ENCODE measurements at places on chromosomes 2 and 18.

DNA sequence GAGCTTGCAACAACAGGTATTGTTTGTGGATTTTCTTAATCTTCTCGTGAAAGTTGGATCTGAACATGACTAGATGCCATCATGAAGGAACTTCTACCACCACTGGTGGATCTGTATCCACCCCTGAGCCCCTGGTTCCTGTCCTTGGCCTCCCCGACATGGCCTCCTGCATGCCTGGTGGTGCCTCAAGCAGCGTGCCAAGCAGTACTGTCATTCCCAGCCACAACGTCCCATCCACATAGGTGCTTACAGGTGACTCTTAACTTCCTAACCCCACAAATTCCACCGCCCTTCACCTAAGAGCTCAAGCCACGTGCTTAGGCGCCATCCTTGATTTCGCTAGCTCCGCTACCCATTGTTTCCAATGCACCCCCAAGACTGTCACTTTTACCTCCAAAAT, 23.1 kb downstream of the TPO start:
- H3K36me3 ChIP-seq, result no peaks in the 10 kb centered on the region
- H3K27ac ChIP-seq, result no peak overlapping the region
- no peak for DNase-seq
- H3K27me3 ChIP-seq, result no peaks in the 10 kb centered on the region
- no peaks in the 10 kb centered on the region for H3K4me1 ChIP-seq

GRCh38 chr2:160575368-160575767, 81.8 kb upstream of the RBMS1 start:
- no peak overlapping the region for H3K4me3 ChIP-seq
- no peak for DNase-seq
- H3K36me3 ChIP-seq, result no peaks in the 10 kb centered on the region
- H3K27ac ChIP-seq, result no peak overlapping the region
- no peaks in the 10 kb centered on the region for H3K4me1 ChIP-seq
- H3K27me3 ChIP-seq, result peaks cover 2% of the 10 kb centered on the region

DNA sequence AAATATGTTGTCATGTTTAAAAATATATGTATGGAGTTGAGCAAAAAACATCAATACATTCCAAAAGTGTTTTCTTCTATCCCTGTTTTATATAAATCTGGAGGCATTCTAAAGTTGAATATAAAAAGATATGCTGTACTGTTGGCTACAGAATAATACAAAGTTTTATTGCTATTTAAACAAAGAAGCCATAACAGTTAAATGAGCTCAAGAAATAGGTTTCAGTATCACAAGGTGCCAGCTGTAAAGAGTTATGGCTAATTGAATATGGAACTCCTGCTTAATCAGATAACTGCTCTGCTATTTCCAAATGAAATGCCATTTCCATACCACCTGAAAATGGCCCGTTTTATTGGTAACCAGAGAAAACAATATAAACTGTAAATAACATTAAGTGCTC, 55.0 kb downstream of the LNPK start:
- H3K27ac ChIP-seq, result no peak overlapping the region
- H3K4me3 ChIP-seq, result no peak overlapping the region
- DNase-seq, result no peak
- H3K4me1 ChIP-seq, result no peaks in the 10 kb centered on the region
- peaks cover 3% of the 10 kb centered on the region for H3K36me3 ChIP-seq

- H3K36me3 ChIP-seq, result peaks cover 4% of the 10 kb centered on the region
- H3K27ac ChIP-seq, result peak overlapping the region; percentile 87
- H3K4me1 ChIP-seq, result peaks cover 73% of the 10 kb centered on the region
- DNase-seq, result no peak
- no peaks in the 10 kb centered on the region for H3K27me3 ChIP-seq
Observed at GRCh38 chr2:96156926-96157648, 11.8 kb upstream of the DUSP2 start.

- no peaks in the 10 kb centered on the region for H3K4me1 ChIP-seq
- H3K27ac ChIP-seq, result no peak overlapping the region
- H3K27me3 ChIP-seq, result no peaks in the 10 kb centered on the region
- H3K36me3 ChIP-seq, result no peaks in the 10 kb centered on the region
Observed at GRCh38 chr2:16189029-16189835, 248.9 kb downstream of the MYCN start.

- no peak for DNase-seq
- no peaks in the 10 kb centered on the region for H3K27me3 ChIP-seq
- no peak overlapping the region for H3K4me3 ChIP-seq
- no peaks in the 10 kb centered on the region for H3K36me3 ChIP-seq
- no peak overlapping the region for H3K27ac ChIP-seq
Observed at GRCh38 chr2:169081551-169081950, 12.2 kb downstream of the DHRS9 start.

DNA sequence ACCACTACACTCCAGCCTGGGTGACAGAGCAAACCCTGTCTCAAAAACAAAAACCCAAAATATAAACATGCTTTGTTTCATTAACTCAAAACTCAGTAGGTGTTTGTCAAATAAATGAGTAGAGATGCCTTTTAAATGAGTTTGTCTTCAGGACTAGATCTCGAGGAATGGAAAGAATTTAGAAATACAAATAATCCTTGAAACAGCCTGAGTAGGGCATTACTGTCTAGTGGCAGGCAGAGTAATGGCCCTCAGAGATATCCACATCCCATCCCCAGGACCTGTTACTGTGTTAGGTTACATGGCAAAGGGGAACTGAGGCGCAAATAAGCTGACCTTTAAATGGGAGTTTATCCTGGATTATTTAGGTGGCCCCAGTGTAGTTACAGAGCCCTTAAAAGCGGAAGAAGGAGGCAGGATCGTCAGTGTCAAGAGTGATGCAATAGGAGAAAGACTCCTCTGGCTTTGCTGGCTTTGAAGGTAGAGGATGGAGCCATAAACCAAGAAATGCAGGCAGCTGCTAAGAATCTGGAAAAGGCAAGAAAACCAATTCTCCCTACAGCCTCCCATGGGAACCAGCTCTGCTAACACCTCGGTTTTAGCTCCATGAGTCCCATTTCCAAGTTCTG, 63.0 kb downstream of the CABLES1 start:
- DNase-seq, result no peak
- H3K36me3 ChIP-seq, result peaks cover 2% of the 10 kb centered on the region
- H3K27me3 ChIP-seq, result peaks cover 11% of the 10 kb centered on the region
- peaks cover 16% of the 10 kb centered on the region for H3K4me1 ChIP-seq
- H3K27ac ChIP-seq, result no peak overlapping the region
- H3K4me3 ChIP-seq, result no peak overlapping the region

GRCh38 chr18:39453356-39453755, 1887.8 kb upstream of the CELF4 start:
- no peaks in the 10 kb centered on the region for H3K4me1 ChIP-seq
- H3K36me3 ChIP-seq, result no peaks in the 10 kb centered on the region
- no peak overlapping the region for H3K27ac ChIP-seq
- no peaks in the 10 kb centered on the region for H3K27me3 ChIP-seq
- no peak for DNase-seq

- no peak for DNase-seq
- H3K36me3 ChIP-seq, result no peaks in the 10 kb centered on the region
- no peaks in the 10 kb centered on the region for H3K4me1 ChIP-seq
- no peak overlapping the region for H3K4me3 ChIP-seq
- no peak overlapping the region for H3K27ac ChIP-seq
- H3K27me3 ChIP-seq, result peaks cover 10% of the 10 kb centered on the region
Observed at GRCh38 chr2:147027436-147027835, 817.4 kb upstream of the ACVR2A start.

GRCh38 chr2:234446404-234447076, 50.3 kb downstream of the ARL4C start:
- H3K4me1 ChIP-seq, result peaks cover 88% of the 10 kb centered on the region
- DNase-seq, result peak; percentile 87
- H3K27me3 ChIP-seq, result no peaks in the 10 kb centered on the region
- H3K4me3 ChIP-seq, result peak overlapping the region; percentile 75
- peak overlapping the region; percentile 99 for H3K27ac ChIP-seq
- H3K36me3 ChIP-seq, result peaks cover 45% of the 10 kb centered on the region

- DNase-seq, result no peak
- peaks cover 49% of the 10 kb centered on the region for H3K4me1 ChIP-seq
- H3K4me3 ChIP-seq, result no peak overlapping the region
- H3K27me3 ChIP-seq, result no peaks in the 10 kb centered on the region
Observed at GRCh38 chr18:3663870-3664512, 214.0 kb downstream of the TGIF1 start.

DNA sequence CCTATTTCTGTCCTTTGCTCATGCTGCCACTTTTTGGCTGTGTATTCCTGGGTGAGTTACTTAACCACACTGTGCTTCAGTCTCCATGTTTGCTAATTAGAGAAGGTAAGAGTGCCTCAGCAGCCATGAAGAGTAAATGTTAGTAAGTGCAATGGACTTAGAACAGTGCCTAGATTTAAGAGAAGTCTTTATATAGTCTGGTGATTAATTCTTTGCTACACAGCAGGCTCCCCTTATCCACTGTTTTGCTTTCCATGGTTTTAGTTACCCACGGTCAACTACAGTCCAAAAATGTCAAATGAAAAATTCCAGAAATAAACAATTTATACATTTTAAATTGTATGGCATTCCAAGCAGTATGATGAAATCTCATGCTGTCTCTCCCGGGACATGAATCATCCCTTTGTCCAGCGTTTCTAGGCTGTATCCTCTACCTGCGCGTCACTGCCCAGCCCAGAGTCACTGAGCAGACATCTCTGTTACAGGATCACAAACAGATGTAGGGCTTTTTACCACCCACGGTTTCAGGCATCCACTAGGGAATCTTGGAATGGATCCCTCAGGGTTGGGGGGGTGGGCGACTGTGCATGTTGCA, 91.0 kb downstream of the CTIF start:
- no peak overlapping the region for H3K4me3 ChIP-seq
- H3K27ac ChIP-seq, result no peak overlapping the region
- no peaks in the 10 kb centered on the region for H3K4me1 ChIP-seq
- peaks cover 5% of the 10 kb centered on the region for H3K27me3 ChIP-seq

GRCh38 chr18:70491734-70492348, 203.0 kb downstream of the SOCS6 start:
- no peak overlapping the region for H3K4me3 ChIP-seq
- DNase-seq, result peak; percentile 3
- no peaks in the 10 kb centered on the region for H3K4me1 ChIP-seq

- no peak overlapping the region for H3K4me3 ChIP-seq
- no peak for DNase-seq
- peaks cover 18% of the 10 kb centered on the region for H3K4me1 ChIP-seq
- no peak overlapping the region for H3K27ac ChIP-seq
- no peaks in the 10 kb centered on the region for H3K36me3 ChIP-seq
Observed at GRCh38 chr2:237600205-237600846, 9.8 kb upstream of the RAB17 start.

- H3K27ac ChIP-seq, result no peak overlapping the region
- no peak overlapping the region for H3K4me3 ChIP-seq
- peaks cover 13% of the 10 kb centered on the region for H3K4me1 ChIP-seq
- H3K27me3 ChIP-seq, result no peaks in the 10 kb centered on the region
- H3K36me3 ChIP-seq, result peaks cover 30% of the 10 kb centered on the region
- DNase-seq, result no peak
Observed at GRCh38 chr2:231069379-231070054, 12.8 kb downstream of the PSMD1 start.

DNA sequence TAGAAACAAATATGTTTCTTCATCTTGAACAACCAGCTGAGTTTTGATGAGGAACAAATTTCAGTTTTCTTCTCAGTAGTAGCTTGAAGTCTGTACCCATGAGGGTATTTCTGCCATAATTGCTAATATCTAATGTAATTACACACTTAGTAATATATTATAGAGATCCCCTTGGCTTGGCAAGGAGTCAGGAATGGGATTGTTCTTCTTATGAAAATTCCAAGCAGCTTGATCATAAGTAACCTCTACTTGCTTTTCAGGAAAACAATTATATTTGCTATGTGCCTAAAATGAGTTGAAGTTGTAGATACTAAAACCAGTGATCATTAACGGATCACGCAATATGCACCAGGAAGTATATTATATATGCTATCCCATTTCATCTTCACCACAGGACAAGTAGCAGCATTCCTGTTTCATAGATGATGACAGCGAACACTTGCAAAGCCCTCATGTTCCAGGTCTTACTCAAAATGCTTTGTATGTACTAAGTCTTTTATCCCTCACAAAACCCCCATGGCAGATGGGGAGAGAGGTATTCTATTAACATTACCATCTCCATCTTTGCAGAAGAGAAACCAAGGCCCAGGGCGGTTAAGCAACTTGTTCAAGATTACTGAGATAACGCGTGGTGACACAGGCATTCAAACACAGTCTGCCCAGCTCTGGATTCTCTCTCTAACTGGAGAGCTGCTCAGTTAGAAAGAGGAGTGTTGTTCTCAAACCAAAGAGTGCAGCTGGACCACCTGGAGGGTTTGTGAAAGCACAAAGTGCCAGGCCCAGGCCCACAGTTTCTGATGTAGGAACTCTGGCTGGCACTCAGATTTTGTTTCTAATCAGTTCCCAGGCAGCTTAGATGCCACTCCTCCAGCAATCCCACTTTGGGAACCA, 21.8 kb upstream of the RGPD4 start:
- DNase-seq, result no peak
- H3K4me3 ChIP-seq, result no peak overlapping the region
- H3K36me3 ChIP-seq, result no peaks in the 10 kb centered on the region
- H3K27ac ChIP-seq, result no peak overlapping the region
- H3K27me3 ChIP-seq, result no peaks in the 10 kb centered on the region

DNA sequence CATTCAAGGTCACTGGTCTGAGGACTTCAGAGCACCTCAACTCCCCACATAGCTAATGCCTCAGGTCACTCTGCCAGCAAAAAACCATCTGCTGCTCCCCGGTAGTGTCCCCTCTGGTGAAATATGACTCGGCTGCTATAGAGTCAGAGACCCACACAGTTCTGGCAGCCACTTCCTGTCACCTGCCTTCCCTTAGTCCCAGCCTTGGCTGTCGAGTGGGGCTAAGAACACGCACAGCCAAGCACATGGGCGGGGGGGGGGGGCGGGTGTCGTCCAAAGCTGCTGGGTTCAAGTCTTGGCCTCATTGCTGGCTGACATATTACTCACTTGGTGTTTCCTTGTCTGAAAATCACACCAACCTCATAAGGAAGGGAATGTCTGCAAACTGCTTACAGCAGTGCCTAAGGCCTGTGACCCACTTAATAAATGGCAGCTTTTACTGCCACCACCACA, 37.5 kb downstream of the POLR1A start:
- peaks cover 63% of the 10 kb centered on the region for H3K36me3 ChIP-seq
- no peak overlapping the region for H3K4me3 ChIP-seq
- peak overlapping the region; percentile 10 for H3K27ac ChIP-seq
- no peaks in the 10 kb centered on the region for H3K27me3 ChIP-seq
- peaks cover 36% of the 10 kb centered on the region for H3K4me1 ChIP-seq
- peak; percentile 25 for DNase-seq

GRCh38 chr2:48105848-48106247, 199.6 kb upstream of the FBXO11 start:
- no peak overlapping the region for H3K27ac ChIP-seq
- H3K36me3 ChIP-seq, result no peaks in the 10 kb centered on the region
- H3K4me1 ChIP-seq, result peaks cover 23% of the 10 kb centered on the region
- H3K4me3 ChIP-seq, result no peak overlapping the region

- H3K36me3 ChIP-seq, result no peaks in the 10 kb centered on the region
- no peak overlapping the region for H3K4me3 ChIP-seq
- H3K27me3 ChIP-seq, result no peaks in the 10 kb centered on the region
Observed at GRCh38 chr2:59093571-59093970, 852.4 kb upstream of the FANCL start.

GRCh38 chr2:108189316-108189715, 50.5 kb upstream of the SULT1C3 start:
- no peak overlapping the region for H3K4me3 ChIP-seq
- no peaks in the 10 kb centered on the region for H3K36me3 ChIP-seq
- no peaks in the 10 kb centered on the region for H3K4me1 ChIP-seq
- H3K27ac ChIP-seq, result no peak overlapping the region

- no peak for DNase-seq
- H3K4me3 ChIP-seq, result no peak overlapping the region
- H3K27me3 ChIP-seq, result peaks cover 7% of the 10 kb centered on the region
- H3K36me3 ChIP-seq, result no peaks in the 10 kb centered on the region
Observed at GRCh38 chr2:9168821-9169221, 37.8 kb upstream of the ASAP2 start.

GRCh38 chr2:207503234-207503633, 26.5 kb upstream of the CREB1 start:
- H3K27me3 ChIP-seq, result no peaks in the 10 kb centered on the region
- H3K4me1 ChIP-seq, result peaks cover 80% of the 10 kb centered on the region
- H3K4me3 ChIP-seq, result no peak overlapping the region
- H3K27ac ChIP-seq, result no peak overlapping the region
